Bladder microvascular endothelial cell (primary cell): ENCODE measurements at places on chromosomes 4 and X. TPM values are rescaled to one million over a fixed set of nuclear protein-coding genes. Genes with fewer than 3 reads are reported as not detected.

ZNF732 gene
- total RNA-seq: 0.81 and 0.88 TPM in 2 replicates

DMD gene
- 0.32 and 5.9 TPM in 2 replicates for total RNA-seq

STK32B gene
- total RNA-seq: 22.8 and 29.6 TPM in 2 replicates

TMEM144 gene
- total RNA-seq: 6.3 and 13.6 TPM in 2 replicates

VMA21 gene
- 32.7 and 50.1 TPM in 2 replicates for total RNA-seq

SORBS2 gene
- total RNA-seq: 53.9 and 261 TPM in 2 replicates

SH3TC1 gene
- total RNA-seq: 140 and 156 TPM in 2 replicates

CT47B1 gene
- not detected in 2 replicates for total RNA-seq

EMCN gene
- total RNA-seq: 62.5 and 131 TPM in 2 replicates

WAS gene
- 0.19 TPM in 1 of 2 replicates, not detected in the other for total RNA-seq

BMPR1B gene
- under 0.01 and 0.19 TPM in 2 replicates for total RNA-seq

PACRGL gene
- 12.8 and 22.0 TPM in 2 replicates for total RNA-seq

COL25A1 gene
- 0.16 and 6.4 TPM in 2 replicates for total RNA-seq

XKRX gene
- total RNA-seq: 0.06 TPM in 1 of 2 replicates, not detected in the other

FDCSP gene
- not detected in 2 replicates for total RNA-seq

F8A2 gene
- total RNA-seq: not detected in 2 replicates

GPR50 gene
- total RNA-seq: not detected in 2 replicates

PCDH10 gene
- 0.38 and 0.65 TPM in 2 replicates for total RNA-seq

GPRASP2 gene
- 9.6 and 13.9 TPM in 2 replicates for total RNA-seq

TREX2 gene
- 2.1 and 7.3 TPM in 2 replicates for total RNA-seq

BMX gene
- total RNA-seq: 58.3 and 172 TPM in 2 replicates

CSAG2 gene
- not detected in 2 replicates for total RNA-seq

MEPE gene
- total RNA-seq: not detected in 2 replicates

CPXCR1 gene
- total RNA-seq: not detected in 2 replicates
